Fibroblast of skin of right quadriceps (primary cell): ENCODE measurements at places on chromosomes 1 and 21.

- DNase-seq: no peak
Measured at GRCh38 chr1:156121457-156121856, 6.9 kb downstream of the LMNA start.

- DNase-seq: no peak
Measured at GRCh38 chr1:231720652-231721325, 94.2 kb downstream of the DISC1 start.

DNA sequence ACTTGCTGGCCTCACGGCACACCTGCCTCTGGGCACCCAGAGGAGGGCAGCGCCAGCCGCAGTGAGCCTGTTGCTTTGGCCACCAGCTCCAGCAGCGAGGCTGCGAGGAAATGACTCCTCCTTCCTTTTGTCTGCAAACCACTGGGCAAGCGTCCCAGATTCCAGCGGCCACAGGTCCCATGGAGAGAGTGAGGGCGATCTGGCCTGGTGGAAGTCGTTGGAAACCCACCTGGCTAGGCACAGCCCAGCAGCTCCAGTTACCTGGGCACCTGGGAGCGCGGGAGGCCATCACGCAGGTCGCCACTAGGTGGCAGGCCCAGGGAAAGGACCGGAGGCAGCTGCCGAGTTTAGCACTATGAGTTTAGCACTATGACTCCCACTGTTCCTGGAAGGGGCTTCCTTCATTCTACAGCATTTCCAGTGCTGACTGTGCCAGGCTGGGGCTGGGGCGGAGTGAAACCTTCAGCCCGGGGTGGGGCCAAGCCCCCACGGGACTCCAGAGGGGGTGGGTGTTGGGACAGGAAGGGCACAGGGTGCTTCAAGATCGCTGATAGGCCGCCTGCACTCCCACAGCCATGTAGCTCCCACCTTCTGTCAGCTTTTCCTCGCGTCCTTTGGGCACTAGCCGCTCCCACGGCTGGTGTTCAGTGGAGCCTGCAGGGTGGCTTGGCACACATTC is 1.1 kb upstream of the ESPN start:
- peak; percentile 10 for DNase-seq

- no peak for DNase-seq
Measured at GRCh38 chr1:228375578-228376261, 30.9 kb downstream of the TRIM11 start.

- DNase-seq: no peak
Measured at GRCh38 chr1:110243574-110243973, 33.5 kb downstream of the KCNC4 start.

DNA sequence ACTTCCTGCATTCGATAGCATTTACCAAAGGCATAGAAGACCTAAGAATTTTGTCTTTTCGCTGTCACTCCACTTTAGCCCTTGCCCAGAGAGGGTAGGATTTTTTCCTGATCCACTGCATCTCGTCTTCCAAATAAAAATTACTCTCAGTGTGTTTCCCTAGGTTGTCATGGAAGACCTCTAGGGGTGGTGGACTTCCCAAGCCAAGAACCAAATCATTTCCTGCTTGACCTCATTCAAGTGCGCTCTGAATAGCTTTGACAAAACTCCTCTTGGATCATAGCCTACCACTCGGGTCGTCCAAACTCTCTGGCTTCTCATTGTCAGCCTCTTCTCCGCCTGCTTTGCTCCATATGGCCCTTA is 431 bp upstream of the C1orf52 start:
- DNase-seq: no peak
